ENCODE measurements at places on chromosomes 11 and 22.
A peak's percentile ranks its signal among the peaks of the same experiment; 100 is the strongest.

DNA sequence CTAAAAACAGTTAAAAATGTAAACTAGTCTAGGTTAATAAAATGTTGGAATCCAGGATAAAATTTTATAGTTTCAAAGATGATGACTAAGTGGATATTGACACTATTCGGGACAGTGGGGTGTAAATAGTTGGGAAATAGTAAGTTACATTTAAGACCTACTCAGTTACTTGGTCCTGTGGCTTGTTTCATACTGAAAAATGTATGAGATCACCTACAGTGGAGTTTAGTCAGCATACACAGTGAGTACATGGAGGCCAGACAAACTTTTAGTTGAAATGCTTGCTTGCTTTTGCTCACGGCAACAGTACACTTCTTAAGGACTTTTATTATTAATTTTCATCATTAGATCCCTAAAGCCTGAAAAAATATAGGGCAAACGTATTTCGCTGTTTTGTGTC is 16.1 kb downstream of the TRIM22 start:
- no peak for DNase-seq

DNA sequence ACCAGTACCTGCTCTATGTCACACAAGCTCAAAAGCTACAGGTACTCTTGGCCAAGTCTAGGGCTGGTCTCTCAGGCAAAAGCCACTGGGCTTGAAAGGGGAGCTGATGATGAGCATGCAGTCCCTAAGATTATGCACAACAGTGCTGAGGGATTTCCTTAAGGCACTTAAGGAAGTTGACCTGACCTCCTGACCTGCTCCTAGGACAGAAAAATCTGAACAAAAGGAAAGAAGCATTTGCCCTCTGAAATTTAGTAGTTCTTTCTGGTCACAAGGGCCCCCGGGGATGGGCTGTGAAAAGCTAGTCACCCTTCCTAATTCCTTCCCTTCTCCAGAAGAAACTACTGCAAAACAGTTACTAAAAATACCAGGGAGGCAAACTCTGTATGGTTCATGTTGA is 83.6 kb upstream of the PHOX2A start:
- no peak for DNase-seq

- DNase-seq: peak; percentile 53
Observed at GRCh38 chr11:129225190-129225589, 33.1 kb upstream of the ARHGAP32 start.

- DNase-seq: no peak
Observed at GRCh38 chr22:21634081-21634480, 1.5 kb downstream of the CCDC116 start.

DNA sequence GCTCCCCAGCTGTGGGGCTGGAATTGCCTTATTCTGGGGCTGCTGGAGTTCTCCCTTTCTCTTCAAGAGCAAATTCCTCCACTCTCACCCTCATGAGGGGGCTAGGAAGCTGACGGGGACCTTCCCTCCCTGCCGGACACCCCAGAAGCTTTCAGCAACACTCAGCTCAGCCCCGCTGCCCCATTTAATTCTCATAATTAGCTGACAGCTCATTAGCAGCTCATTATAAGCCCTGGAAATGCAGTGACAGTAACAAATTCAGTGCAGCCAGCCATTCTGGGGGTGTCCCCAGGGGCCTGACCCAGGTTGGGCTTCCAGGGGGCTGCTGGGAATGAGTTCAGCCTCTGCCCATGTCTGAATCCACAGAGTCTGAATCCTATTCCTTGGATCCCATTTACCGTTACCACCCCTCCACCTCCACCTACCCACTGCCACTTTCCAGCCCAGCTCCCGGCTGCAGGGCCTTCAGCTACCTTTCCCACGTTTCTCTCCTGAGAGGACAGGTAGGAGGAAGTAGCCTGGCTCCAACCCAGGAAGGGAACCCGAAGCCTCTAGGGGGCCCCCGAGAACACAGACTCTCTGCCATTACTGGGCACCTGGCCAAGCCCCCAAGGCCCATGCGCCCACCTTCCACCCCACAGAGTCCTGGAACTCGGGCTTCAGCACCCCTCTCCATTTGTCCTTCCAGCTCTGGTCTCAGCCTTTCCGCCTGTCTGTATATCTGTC is 101.7 kb upstream of the LMO1 start:
- peak; percentile 6 for DNase-seq

DNA sequence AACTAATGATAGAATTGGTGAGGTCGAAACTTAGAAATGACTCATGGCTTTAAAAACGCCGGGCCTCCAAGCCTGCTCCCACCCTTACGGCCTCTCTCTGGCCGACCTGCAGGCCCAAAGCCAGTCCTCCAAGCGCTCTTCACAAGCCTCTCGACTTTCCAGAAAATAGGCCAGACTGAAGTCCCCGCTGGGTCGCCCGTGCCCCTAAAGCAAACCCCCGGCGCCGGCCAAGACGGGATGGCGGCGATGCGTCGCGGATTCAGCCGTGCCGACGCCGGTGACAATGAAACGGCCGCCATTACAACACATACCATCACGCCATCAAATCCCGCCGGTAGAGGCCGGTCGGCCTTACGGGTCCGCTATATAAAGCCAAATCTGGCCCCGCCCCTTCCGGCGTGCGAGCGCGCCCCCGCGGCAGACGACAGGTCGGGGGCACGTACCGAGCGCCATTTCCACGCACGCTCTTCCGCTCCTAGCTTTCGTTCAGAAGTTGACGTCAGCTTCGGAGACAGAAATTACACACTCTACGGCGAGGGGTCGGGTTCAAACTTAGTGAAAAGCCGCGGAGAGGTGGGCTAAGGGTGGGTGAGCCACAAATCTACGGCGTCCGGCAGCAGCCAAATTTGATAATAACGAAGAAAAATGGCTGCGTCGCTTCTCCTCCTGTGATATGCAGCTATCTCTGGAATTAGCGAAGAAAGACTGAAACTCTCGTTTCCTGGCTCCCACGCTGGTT is at the start of gene RPL3:
Gene RPL3 (minus strand): TSS at position 340 of the 739 bp plus-strand sequence. CDS start 26 bp downstream, at position 314.
- DNase-seq: peak; percentile 98

Data from MCF 10A (cell line).